CD4-positive, alpha-beta T cell (primary cell): ENCODE measurements at places on chromosomes 16 and 17. TPM values are rescaled to one million over a fixed set of nuclear protein-coding genes. Genes with fewer than 3 reads are reported as not detected.

- no peaks in the 10 kb centered on the region for H3K4me1 ChIP-seq
- no peaks in the 10 kb centered on the region for H3K36me3 ChIP-seq
- no peaks in the 10 kb centered on the region for H3K27me3 ChIP-seq
- H3K4me3 ChIP-seq = no peak overlapping the region
- DNase-seq = no peak
Measured at GRCh38 chr16:85205747-85206471, 93.6 kb upstream of the CIBAR2 start.

DNA sequence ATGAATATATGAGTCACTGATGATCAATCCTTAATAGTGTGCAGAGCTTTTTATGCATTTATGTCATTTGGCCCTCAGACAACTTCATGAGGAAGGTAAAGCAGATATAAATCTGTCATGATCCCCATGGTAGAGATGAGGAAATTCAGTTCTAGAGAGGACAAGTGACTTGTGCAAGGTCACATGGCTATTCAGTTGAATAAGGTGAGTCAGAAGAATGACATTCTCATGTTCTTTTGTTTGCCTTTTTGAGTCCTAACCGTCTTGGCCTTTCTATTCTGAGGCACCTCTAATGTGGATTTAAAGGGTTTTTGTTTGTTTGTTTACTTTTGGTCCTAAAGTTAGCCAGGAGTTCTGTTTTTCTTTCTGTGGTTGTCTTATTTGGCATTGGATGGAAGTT lies 116.2 kb upstream of the ELAC2 start:
- H3K27me3 ChIP-seq = no peaks in the 10 kb centered on the region
- DNase-seq = no peak
- no peaks in the 10 kb centered on the region for H3K4me1 ChIP-seq
- H3K4me3 ChIP-seq = no peak overlapping the region

ZNF668 gene
- 4.5 TPM for total RNA-seq

- DNase-seq = no peak
- H3K4me1 ChIP-seq = peaks cover 48% of the 10 kb centered on the region
- no peak overlapping the region for H3K27ac ChIP-seq
- H3K27me3 ChIP-seq = peaks cover 62% of the 10 kb centered on the region
Measured at GRCh38 chr16:67170949-67171649, 761 bp downstream of the NOL3 start.

DNA sequence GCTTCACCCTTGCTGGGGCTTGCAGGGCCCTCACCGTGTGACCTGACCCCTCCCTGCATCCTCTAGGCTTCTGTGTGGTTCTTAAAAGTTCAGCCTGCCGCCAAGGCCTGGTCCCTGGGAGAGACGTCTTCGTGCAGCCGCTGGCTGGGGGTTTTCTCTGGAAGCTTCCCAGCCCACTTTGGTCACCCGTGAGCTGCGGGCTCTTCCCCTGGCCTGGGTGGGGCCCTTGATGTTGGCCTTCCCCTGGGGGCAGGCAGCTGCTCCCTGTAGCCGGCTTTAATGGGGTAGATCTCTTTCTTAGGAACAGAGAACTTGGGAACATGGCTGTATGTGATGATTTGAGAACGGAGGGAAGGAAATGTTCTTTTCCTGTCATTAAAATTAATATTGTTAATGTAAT lies 32.7 kb downstream of the ZNF750 start:
- no peaks in the 10 kb centered on the region for H3K4me1 ChIP-seq
- no peak overlapping the region for H3K4me3 ChIP-seq
- DNase-seq = no peak
- H3K27ac ChIP-seq = no peak overlapping the region
- no peaks in the 10 kb centered on the region for H3K27me3 ChIP-seq

SNAI3 gene
- total RNA-seq = 3.0 TPM

GRCh38 chr16:52512297-52512987 lies 34.5 kb downstream of the TOX3 start:
- H3K4me1 ChIP-seq = no peaks in the 10 kb centered on the region
- no peak overlapping the region for H3K27ac ChIP-seq
- H3K27me3 ChIP-seq = no peaks in the 10 kb centered on the region
- H3K36me3 ChIP-seq = no peaks in the 10 kb centered on the region
- DNase-seq = no peak

DNA sequence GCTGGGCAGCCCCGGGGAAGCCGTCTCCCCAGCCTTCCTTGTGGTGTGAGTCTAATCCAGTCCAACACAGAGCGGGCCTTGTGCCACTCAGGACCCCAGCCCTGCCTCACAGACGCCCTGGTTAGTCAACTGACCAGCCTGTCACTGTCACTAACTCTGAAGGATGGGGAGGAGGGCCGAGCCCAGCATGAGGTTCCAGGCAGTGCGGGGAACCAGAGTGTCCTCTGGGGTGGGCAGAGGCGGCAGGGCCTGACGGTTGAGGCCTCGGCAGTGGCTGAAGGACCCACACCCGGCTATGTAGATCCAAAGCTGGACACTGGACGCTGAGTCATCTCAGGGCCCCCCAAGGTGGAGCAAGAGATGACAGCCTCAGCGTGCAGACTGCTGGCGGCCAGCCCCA lies 8.6 kb downstream of the RPUSD1 start:
- no peaks in the 10 kb centered on the region for H3K4me1 ChIP-seq
- H3K27me3 ChIP-seq = no peaks in the 10 kb centered on the region
- H3K27ac ChIP-seq = no peak overlapping the region
- no peaks in the 10 kb centered on the region for H3K36me3 ChIP-seq
- DNase-seq = no peak

MARVELD3 gene
- total RNA-seq = not detected

DNA sequence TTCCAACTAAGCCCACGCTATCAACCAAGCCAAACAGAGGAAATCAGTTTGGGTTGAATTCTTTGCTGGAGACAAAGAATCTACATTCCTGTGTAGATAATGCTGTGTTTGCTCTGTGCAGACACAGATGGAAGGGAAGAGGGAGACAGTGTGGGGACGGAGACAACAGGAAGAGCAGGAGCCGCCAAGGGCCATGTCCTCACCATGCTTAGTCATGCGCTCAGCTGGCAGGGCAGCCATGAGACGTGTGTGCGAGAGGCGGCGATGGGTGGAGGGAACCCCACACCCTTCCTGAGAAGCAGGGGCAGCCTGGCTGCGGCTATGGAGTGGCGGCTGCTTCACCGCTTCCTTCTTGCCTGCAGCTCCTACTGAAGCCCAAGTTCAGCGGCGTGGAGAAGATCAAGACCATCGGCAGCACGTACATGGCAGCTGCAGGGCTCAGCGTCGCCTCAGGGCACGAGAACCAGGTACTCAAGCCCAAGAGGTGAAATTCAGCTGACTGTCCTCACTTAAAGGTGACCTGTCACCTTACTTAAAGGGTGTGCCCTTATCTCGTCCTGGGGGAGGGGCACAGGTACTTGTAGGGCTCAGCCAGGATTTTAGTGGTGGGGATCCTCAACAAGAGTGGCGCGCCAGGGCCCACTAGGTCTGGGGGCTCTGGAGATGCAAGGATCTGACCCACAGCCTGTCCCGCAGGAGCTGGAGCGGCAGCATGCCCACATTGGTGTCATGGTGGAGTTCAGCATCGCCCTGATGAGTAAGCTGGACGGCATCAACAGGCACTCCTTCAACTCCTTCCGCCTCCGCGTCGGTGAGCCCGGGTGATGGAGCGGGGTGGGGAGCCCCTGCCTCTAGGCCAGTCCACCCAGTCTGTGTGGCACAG lies 47.5 kb downstream of the ADCY7 start:
- H3K36me3 ChIP-seq = peaks cover 100% of the 10 kb centered on the region
- H3K27ac ChIP-seq = peak overlapping the region; percentile 52
- no peaks in the 10 kb centered on the region for H3K27me3 ChIP-seq
- no peak overlapping the region for H3K4me3 ChIP-seq
- DNase-seq = peak; percentile 26

C17orf100 gene
- 0.69 TPM for total RNA-seq

DNA sequence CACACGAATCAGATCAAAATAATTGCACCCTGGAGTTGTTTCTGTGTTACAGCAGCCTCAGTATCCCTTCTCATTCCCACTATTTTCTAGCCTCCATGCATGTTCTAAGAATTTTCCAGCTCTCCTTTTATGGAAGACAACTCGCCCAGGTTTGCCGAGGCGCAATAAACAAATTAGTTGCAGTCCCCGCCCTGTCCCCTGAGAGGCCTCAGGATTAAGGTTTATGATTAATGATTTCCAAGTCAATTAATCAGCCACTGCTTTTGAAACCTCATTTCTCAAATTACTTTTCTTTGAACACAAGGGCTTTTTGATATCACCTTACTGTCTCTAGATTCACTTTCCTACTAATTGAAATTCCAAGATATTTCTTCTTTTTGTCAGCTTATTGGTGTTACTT lies 138.3 kb upstream of the HSBP1 start:
- H3K36me3 ChIP-seq = no peaks in the 10 kb centered on the region
- DNase-seq = no peak
- H3K4me1 ChIP-seq = no peaks in the 10 kb centered on the region
- H3K27me3 ChIP-seq = no peaks in the 10 kb centered on the region
- H3K4me3 ChIP-seq = no peak overlapping the region

DNA sequence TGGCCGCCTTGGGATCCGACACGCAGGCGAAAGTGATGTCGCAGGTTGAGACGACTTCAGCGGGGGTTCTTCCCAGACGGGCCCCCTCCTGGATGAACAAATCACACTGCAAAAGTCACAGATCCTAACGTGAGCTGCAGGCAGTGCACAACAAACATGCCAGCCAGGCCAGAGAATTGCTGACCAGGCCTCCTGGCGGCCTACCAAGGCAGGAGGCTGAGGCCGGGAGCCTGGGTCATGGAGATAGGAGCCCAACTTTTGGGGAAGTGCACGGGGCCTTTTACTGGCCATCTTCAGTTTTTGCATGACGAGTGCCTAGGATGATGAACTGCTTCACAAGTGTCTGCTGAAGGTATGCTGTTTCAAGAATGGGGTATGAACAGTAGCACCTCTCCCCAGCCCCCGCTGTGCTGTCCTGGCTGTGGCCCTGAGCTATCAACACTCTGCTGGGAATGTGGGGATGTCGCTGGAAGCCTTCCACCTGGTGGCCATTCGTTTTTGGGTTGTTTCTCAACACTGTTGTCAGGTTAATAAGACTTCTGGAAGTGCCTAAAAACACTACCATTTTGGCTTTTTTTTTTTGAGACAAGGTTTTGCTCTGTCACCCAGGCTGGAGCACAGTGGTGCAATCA lies 12.2 kb upstream of the ROGDI start:
- no peaks in the 10 kb centered on the region for H3K4me1 ChIP-seq
- no peak overlapping the region for H3K4me3 ChIP-seq
- DNase-seq = no peak
- peaks cover 78% of the 10 kb centered on the region for H3K36me3 ChIP-seq
- no peak overlapping the region for H3K27ac ChIP-seq

DNA sequence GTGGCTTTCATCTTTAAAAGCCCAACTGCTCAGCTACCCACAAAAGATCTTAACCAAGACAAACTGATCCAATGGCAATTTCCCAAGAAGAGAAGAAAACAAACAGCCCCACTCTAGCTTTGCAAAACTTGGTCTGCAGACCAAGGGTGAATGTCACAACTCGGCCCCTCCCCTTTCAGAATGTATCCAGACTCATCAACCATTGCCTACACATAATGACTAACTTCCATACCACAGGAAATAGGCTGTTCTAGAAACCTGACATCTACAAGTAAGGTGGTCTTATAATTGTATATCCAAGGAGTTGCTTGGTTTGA lies 16.0 kb downstream of the DCUN1D3 start:
- H3K4me1 ChIP-seq = peaks cover 2% of the 10 kb centered on the region
- H3K4me3 ChIP-seq = no peak overlapping the region
- no peak overlapping the region for H3K27ac ChIP-seq

EFTUD2 gene
- 112 TPM for total RNA-seq
